ENCODE measurements at places on chromosomes 3 and 15.
A peak's percentile ranks its signal among the peaks of the same experiment; 100 is the strongest.

DNA sequence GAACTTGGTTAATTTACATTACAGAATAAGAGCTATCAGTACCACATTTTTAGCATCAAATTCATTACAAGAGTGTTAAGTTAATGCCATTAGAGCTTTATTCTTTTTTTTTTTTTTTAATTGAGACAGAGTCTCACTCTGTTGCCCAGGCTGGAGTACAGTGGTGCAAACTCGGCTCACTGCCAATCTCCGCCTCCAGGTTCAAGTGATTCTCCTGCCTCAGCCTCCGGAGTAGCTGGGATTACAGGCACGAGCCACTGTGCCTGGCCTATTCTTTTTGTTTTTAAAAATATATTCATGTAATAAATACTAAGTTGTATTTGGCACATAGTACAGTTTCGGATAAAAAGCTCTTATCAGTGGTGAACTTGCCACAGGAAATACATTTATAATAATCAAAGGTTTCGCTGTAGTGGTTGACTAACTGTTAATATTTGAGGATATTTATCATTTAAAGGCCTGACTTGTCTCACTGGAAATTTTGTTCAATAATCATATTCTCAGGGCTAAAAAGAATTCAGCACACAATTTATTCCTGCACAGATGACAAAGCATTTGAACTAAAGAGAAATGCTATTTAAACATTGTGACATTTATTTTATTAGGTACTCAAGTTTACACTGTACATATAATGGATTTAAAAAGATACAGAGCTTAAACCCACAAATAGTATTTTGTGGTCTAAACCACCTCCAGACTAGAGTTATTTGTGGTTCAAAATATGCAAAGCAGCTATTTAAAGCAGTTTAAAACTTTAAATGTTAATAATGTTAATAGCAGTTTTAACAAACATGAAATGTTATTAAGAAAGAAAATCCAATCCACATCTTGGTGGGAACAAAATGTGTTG is 6.1 kb upstream of the LEKR1 start:
- H3K27me3 ChIP-seq, result no peaks in the 10 kb centered on the region
- H3K4me1 ChIP-seq, result peaks cover 31% of the 10 kb centered on the region
- no peaks in the 10 kb centered on the region for H3K36me3 ChIP-seq
- H3K4me3 ChIP-seq, result no peak overlapping the region
- no peak for DNase-seq

GRCh38 chr3:77190374-77190773 is 150.5 kb downstream of the ROBO2 start:
- H3K4me3 ChIP-seq, result no peak overlapping the region
- H3K4me1 ChIP-seq, result no peaks in the 10 kb centered on the region
- no peak overlapping the region for H3K27ac ChIP-seq
- DNase-seq, result no peak

DNA sequence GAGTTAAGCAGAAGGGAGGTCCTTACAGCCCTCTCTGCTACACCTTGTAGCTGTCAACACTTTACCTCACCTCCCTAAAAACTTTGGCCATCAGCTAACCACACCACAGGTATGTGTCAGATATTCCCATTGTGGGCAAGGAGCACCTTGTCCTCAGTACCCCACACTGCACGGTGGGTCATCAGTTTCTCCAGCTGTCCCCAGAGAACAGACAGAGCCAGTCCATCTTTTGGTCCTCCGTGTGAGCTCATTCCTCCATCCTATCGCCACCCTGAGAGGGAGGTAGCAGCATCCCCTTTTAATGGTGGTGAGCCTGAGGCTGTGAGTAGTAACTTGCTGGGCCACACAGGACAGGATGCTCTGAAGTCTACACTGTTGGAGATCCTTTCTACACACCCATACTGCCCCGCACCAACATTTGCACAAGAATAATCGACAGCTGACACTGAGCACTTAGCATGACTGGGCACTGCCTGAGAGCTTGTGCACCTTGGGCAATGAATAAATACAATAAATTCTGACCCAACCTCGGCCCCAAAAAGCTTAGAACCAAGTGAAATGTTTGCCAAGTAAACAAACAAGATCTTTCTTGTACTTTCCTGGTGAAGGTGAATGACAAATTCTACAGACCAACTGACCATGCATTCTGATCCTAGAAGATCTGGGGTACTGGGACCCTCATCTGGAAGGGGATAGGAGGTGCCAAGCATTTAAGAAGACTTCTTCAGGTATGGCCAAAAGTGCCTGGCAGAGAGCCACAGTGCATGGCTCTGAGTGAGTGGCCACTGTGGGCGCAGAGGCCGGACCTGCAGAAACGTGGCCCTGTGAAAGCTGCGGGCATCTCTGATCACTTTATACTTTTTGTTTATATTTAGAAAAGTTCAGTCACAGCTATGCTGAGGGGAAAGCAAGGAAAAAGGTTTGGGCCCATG is 6.9 kb downstream of the CHCHD4 start:
- peaks cover 47% of the 10 kb centered on the region for H3K4me1 ChIP-seq
- H3K27me3 ChIP-seq, result no peaks in the 10 kb centered on the region
- no peak overlapping the region for H3K4me3 ChIP-seq
- H3K27ac ChIP-seq, result no peak overlapping the region

GRCh38 chr15:82810061-82810889 is 847 bp downstream of the WHAMM start:
- peaks cover 11% of the 10 kb centered on the region for H3K36me3 ChIP-seq
- no peak for DNase-seq
- H3K4me1 ChIP-seq, result peaks cover 3% of the 10 kb centered on the region

DNA sequence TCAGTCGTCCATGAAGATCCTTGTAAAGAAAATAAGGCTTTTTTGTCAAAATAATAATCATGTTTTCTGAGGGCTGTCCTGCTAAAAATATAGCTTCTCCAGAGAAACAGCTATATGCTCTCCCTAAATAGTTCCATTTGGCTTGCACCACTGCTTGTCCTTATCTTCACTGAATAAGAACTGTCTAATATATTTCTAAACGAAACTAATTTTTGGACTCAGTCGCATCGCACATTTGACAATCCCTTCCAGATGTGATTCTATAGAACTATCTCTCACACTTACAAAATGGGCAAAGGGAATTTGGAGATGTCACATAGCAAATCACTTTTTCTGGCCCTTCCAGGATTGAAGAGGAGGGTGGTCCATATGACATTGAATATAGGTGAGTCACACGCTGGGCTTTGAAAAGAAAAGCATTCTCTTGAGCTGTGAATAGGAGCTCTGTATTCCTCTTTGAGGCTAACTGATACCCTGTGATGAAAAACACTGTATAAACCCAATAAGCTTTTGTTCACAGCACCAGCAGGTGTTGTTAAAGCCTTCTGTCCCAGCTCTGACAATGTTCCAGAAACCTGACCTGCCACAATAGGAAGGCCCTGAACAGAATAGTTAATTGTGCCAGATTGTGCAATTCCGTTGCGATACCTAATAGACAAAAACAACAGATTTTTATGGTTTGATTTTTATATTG is 1144.2 kb downstream of the ROBO2 start:
- H3K4me3 ChIP-seq, result no peak overlapping the region
- H3K27me3 ChIP-seq, result no peaks in the 10 kb centered on the region
- no peak overlapping the region for H3K27ac ChIP-seq
- no peak for DNase-seq
- H3K36me3 ChIP-seq, result no peaks in the 10 kb centered on the region

- no peaks in the 10 kb centered on the region for H3K27me3 ChIP-seq
- H3K4me1 ChIP-seq, result peaks cover 10% of the 10 kb centered on the region
- peaks cover 47% of the 10 kb centered on the region for H3K36me3 ChIP-seq
- H3K4me3 ChIP-seq, result peak overlapping the region; percentile 52
These were observed 3.4 kb downstream of the VILL start for GRCh38 chr3:37993820-37994638.
